ENCODE measurements at places on chromosomes 5 and 9. TPM values are rescaled to one million over a fixed set of nuclear protein-coding genes. Genes with fewer than 3 reads are reported as not detected.

Gene FCN1
- total RNA-seq = not detected

Gene EDIL3
- not detected for total RNA-seq

Gene DRD1
- not detected for total RNA-seq

Gene FOXD4L3
- 0.16 TPM for total RNA-seq

Gene TTC16
- 0.32 TPM for total RNA-seq

Gene ZDHHC11B
- 0.09 TPM for total RNA-seq

Gene DND1
- total RNA-seq = 2.8 TPM

Gene SLC22A4
- 0.30 TPM for total RNA-seq

Gene C9orf153
- 0.25 TPM for total RNA-seq

Gene PCDHGA1
- 0.09 TPM for total RNA-seq

Gene C9
- total RNA-seq = not detected

Gene CCDC192
- not detected for total RNA-seq

Gene PCDHGA7
- total RNA-seq = 0.30 TPM

Data from T-helper 2 cell treated with Interferon-gamma antibody and Interleukin-4, amounts not matched to agents 100 ng/mL and 5 ng/mL, for 36 hours (primary cell).